CD8-positive, alpha-beta memory T cell (primary cell): ENCODE measurements at places on chromosomes 7 and 10. TPM values are rescaled to one million over a fixed set of nuclear protein-coding genes. Genes with fewer than 3 reads are reported as not detected.

DNA sequence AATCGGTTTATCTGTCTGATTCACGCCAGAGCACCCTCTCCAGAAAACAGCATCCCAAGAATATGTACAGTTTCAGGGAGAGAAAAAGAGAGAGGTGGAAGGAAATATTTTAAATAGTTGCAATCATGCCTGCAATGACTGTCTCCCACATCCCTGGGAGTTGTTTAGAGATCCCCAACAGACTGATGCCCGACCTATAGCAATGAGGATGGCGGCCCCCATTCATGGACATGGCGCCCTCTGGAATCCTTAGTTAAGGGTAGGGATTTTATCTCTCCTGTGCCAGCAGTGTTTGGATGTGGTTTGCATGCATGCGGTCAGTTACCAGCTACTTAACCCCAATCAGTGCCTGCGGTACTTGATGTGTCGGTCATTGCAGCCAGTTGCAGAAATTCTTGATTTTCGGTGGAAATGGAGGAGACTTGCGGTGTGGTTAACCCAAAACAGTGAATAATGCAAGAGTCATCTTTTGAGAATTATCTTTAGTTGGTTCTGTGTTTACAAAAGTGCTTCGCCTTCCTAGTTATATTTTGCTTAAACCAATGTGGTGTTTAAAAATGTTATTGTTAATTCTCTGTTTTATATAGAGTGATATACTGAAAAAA is 186.0 kb upstream of the TCF7L2 start:
- no peaks in the 10 kb centered on the region for H3K36me3 ChIP-seq
- H3K27me3 ChIP-seq = no peaks in the 10 kb centered on the region
- no peak for DNase-seq
- no peaks in the 10 kb centered on the region for H3K4me1 ChIP-seq
- no peak overlapping the region for H3K4me3 ChIP-seq

DNA sequence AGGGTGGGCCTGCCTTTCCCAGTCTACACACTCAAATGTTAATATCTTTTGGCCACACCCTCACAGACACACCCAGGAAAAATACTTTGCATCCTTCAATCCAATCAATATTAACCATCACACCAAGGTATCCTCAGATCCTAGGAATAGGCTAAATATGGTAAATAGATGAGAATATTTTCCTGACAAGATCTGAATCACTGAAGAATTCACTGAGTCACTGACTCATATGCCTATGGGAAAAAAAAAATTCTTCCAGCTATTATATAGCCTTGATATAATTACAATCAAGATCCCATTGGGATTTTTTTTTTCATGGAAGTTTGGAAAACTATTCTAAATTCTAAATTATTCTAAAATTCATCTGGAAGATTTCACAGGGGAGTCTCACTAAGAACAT is 65.8 kb downstream of the INHBA start:
- no peaks in the 10 kb centered on the region for H3K36me3 ChIP-seq
- no peaks in the 10 kb centered on the region for H3K27me3 ChIP-seq
- H3K27ac ChIP-seq = no peak overlapping the region
- H3K4me3 ChIP-seq = no peak overlapping the region
- DNase-seq = no peak

DNA sequence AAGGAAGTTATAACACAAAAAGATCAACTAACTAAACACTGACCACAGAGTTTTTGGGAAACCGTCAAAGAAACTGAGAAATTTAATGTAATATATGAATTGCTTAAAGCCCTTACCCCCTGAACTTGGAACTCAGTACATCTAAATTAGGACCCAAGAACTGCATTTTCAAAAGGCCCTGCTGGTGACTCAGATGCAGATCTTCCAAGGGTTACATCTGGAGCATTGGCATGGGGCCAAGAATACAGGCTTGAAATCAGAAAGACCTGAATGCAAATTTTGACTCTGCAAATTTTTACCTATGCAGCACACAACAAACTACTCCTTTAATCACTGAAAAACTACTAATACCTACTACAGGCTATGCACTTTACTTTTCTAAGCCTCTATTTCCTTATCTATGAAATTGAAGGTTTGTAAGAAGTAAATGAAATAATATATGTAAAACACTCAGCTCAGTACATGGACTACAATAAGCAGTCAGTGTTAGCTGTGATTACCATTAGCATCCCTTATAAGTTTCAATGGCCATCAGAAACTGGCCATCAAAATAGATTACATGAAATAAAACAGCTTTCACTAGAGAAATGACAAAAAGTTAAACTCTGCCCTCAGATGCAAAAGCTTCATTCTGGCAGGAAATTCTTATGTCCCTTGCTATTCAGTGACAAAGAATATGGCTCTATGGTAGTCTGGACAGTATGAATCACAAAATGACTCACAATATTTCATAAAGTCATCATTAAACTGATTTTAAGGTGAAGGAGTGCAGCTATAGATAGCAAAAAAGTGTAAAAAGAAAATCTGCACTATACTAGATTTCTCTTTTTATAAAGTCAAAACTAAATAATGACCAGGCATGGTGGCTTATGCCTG is 43.6 kb downstream of the NSUN6 start:
- H3K27ac ChIP-seq = no peak overlapping the region
- H3K4me1 ChIP-seq = no peaks in the 10 kb centered on the region
- no peaks in the 10 kb centered on the region for H3K36me3 ChIP-seq

DNA sequence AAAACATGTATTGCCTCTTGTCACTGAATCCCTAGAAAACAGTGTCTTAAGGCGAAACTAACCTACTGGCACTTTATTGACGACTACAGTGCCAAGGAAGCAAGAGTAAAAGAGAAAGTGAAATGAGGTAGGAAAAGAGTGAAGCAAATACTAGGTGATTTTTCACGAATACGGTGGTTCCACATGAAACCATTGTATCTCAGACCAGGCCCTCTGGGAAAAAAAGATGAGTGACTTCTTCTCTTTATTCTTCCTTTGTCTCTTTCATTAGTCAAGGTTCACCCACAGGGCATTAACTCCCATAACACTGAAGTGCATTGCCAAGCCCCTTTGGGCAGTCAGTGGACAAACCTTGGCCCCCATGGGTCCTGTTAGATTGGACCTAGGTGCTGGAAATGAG is 16.2 kb upstream of the MACC1 start:
- DNase-seq = no peak
- H3K27ac ChIP-seq = no peak overlapping the region
- H3K36me3 ChIP-seq = no peaks in the 10 kb centered on the region
- H3K27me3 ChIP-seq = no peaks in the 10 kb centered on the region
- no peak overlapping the region for H3K4me3 ChIP-seq
- no peaks in the 10 kb centered on the region for H3K4me1 ChIP-seq

DNA sequence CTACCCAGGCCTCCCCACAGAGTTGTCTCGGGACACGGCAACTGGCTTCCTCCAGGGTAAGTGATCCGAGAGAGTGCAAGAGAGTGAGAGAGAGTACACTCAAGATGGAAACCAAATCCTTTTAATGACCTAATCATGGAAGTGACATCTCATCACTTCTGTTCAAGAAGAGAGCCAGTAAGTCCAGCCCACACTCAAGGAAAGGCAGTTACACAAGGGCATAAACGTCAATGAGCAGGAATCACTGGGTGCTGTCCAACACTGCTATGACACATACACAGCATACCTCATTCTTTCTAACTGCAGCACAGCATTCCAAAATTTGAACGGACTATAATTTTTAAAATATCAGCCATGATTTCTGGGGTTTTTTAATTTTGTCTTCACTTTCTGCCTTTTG is 29.3 kb upstream of the OSBPL3 start:
- no peaks in the 10 kb centered on the region for H3K27me3 ChIP-seq
- H3K27ac ChIP-seq = no peak overlapping the region
- H3K4me1 ChIP-seq = no peaks in the 10 kb centered on the region
- no peak overlapping the region for H3K4me3 ChIP-seq
- no peaks in the 10 kb centered on the region for H3K36me3 ChIP-seq

DNA sequence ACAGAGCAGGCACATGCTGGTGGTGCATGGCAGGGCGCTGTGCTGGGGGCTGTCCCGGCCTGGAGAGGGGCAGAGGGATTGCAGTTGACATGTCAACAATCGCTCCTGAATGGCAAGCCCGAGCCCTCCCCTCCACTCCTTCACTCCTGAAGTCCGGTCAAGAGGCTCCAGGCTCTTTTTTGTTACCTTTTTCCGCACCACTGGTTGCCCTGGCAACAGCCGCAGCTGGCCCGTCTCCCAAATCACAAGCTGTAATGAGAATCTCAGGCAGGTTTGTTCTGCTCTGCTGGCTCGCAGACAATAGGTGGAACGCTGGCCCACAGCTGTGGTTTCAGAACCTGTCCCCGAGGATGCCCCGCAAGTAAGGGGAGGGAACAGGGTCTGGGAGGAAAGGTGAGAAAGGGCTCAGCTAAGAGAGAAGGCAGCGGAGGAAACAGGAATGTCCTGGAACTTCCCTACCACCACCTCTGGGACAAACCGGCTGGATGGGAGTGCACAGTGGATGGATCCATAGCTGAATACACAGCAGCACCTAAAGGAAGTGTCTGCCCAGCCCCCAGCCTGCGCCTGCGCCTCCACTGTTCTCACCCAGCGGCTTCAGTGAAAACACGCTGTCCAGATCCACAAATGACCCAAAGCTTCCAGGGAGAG is 58.9 kb downstream of the CALML3 start:
- no peaks in the 10 kb centered on the region for H3K4me1 ChIP-seq
- H3K4me3 ChIP-seq = no peak overlapping the region
- no peaks in the 10 kb centered on the region for H3K27me3 ChIP-seq
- H3K27ac ChIP-seq = no peak overlapping the region

DNA sequence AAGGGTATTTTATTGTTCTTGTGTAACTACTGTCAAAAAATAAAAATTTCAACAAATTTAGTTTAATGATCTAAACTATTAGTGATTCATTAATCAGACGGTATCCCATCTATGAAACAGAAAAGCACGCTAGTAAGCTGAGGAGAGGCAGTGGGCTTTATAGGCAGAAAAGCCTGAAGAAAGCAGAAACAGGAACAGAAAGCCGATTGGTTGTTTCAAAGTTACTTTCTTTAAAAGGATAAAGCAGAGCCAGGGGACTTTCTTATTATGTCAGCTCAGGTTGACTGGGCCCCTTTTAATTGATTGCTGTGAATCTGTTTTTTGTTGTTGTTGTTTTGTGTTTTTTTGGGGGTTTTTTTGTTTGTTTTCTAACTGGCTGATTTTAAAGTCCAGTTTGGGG is 105.5 kb downstream of the TES start:
- H3K4me3 ChIP-seq = no peak overlapping the region
- no peaks in the 10 kb centered on the region for H3K4me1 ChIP-seq
- H3K27ac ChIP-seq = no peak overlapping the region
- no peaks in the 10 kb centered on the region for H3K36me3 ChIP-seq
- no peak for DNase-seq

DNA sequence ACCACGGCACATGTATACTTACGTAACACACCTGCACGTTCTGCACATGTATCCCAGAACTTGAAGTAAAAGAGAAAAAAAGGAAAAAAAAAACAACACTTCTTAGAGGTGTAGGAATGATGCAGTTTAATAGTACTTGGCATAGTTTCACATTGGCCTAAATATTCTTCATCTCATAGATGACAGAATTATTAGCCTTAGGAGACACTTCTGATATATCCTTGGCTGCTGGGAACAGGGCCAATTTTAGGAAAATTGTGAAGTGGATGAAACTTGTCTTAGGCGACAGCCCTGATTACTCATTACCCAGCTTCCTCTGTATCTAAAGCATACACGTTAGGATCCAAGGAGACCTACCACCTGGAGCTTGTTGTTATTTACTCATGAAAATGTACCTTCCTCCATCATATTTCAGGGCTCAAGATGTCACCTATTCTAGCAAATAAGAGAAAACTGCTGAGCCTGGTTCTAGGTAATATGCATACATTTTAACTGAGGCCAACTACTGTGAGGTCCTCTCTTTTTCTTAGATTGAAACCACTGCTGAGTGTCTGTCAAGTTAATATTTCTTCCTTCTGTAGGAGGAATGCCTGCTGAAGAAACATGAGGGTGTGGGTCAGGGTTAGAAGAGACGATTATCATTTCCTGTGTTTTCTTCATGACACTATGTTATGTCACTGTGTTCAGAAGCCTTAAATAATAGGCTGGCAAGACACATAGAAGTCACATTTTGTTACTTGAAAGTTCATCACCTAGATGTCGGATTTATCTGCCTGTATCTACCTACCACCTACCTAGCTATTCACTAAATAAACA is 44.3 kb downstream of the CPED1 start:
- H3K27ac ChIP-seq = no peak overlapping the region
- H3K27me3 ChIP-seq = no peaks in the 10 kb centered on the region
- no peak overlapping the region for H3K4me3 ChIP-seq
- DNase-seq = no peak

Gene RAB11FIP2
- total RNA-seq = 9.8 TPM

Gene KIAA1217
- total RNA-seq = 0.20 TPM
